ENCODE measurements at places on chromosomes 7 and 10. TPM values are rescaled to one million over a fixed set of nuclear protein-coding genes. Genes with fewer than 3 reads are reported as not detected.

FAM131B gene
- total RNA-seq: 0.05 TPM

- no peak for DNase-seq
Observed at GRCh38 chr7:113000316-113001020, 86.2 kb downstream of the GPR85 start.

DNA sequence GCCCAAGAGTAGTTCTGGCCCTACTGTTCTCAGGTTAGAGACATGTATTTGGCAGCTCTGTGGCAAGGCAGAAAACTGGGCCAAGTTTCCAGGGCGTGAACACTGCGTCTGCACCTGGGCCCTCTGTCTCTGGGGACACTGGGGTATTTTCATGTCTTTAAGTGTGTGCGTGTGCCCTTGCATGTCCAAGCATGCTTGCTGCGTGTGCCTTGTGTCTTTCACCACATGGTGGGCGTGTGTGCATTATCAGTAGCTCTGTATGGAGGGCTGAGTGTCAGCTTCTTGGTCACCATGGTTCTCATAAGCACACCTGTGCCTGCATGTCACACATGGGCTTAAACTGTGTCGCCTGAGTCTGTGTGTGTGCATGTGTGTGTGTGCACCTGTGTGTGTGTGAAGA, 69.3 kb downstream of the HIPK2 start:
- peak; percentile 58 for DNase-seq

GRCh38 chr10:70255329-70256299, 22.4 kb upstream of the PPA1 start:
- no peak for DNase-seq

DNA sequence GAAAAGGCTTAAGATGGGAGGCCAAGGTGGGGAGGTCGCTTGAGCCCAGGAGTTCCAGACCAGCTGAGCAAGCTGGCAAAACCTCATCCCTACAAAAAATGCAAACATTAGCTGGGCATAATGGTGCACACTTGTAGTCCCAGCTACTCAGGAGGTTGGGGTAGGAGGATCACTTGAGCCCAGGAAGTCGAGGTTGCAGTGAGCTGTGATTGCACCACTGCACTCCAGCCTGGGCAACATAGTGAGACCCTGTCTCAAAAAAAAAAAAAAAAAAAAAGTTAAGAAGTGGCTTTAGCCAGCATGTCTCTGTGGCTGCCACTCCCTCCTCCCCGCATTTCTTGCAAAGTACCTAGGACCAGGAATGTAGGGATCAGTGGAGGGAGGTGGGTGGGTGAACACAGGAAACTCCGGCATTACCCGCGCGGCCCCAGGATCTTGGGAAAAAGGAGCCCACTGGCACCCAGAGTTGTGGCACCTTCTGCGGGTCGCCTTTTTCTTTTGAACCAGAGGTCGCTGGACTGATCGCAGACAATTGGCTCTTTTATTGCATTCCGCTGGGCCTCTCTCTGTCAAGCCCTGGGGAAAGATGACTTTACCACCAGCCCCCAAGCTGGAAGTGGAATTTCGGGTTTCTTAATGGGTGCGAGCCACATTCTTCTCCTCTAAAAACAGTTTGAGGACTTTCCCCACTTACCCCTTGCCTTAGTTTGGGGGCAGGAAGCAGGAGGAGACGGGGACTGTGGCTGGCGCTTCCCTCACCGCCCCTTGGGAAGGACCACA, 3.5 kb downstream of the VGF start:
- no peak for DNase-seq

DNA sequence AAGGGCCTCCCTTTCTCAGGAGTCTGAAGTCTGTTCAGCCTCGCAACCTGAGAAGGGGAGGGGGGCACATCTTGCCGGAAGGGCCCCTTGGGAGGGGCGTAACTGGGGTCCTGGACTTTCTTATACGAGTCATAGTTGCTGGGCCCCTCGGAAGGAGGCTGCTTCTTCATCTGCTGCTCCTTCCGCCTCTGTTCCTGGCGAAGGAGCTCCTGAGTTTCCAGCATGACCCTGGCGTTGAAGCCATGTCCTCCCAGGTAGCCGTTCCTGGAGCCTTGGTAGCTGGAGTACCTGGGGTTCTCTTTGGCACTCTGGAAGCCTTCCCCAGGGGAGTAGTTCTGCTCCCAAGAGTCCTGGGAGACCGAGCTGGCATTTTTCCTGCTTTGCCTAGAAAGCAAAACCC, 703.9 kb downstream of the PARD3 start:
- no peak for DNase-seq

- no peak for DNase-seq
Observed at GRCh38 chr7:43110791-43111535, 1.5 kb upstream of the HECW1 start.

DNA sequence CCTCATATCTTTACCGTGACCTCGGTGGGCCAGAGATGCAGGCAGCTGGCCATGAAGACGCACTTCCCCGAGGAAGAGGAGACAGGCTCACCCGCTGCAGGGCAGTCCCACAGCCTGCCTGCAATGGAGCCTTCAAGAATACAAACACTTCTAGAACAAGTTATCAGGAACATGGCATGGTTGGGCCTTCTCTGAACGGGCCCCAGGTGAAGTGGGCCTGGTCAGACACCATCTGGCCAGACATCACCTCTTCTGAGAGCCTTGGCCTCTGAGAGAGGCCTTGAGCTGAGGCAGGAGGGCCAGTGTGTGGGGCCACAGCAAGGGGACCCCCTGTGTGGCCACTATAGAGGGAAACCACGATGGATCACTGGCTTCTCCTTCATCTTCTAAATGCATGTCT, 112.4 kb upstream of the GDF10 start:
- no peak for DNase-seq

DNA sequence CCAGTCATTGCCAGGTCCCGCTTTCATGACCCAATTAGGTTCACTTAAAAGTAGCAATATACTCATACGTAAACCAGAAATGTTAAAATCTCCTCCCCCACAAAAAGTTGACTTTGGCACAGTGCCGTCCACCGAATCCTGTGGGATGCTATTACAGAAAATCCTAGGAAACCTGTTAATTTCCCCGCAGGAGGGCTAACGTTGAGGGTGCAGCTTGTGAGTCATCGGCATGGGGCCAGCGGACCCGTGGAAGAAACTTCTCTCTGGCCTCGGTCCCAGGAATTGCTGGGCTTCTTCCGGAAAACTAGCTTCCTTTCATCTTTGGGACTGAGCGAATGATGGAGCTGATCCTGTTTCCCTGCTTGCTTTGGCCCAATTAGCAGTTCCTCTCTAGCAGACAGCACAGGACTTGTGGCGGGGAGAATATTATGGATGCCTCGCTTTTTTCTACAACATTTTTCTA, 13.5 kb downstream of the CRYGN start:
- DNase-seq: no peak

DNA sequence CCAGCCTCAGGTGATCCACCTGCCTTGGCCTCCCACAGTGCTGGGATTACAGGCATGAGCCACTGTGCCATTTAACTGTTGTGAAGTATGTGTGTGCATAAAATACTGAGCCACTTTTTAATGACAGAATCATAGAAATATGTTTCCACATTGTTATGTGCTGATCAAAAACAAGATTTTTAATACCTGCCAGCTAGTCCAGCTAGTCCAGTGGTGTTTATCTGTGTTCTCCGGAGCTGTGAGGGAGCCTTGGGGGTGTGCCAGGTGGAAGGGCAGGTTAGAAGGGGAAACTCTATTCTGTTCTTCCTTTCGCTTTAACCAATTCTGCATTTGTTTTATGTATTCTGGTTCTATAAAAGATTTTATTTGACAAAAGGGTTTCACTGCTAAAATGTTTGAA, 7.0 kb downstream of the FAM221A start:
- DNase-seq: no peak

WDR86 gene
- total RNA-seq: not detected

GRCh38 chr10:84668186-84668763, 339.9 kb downstream of the CCSER2 start:
- no peak for DNase-seq

DNA sequence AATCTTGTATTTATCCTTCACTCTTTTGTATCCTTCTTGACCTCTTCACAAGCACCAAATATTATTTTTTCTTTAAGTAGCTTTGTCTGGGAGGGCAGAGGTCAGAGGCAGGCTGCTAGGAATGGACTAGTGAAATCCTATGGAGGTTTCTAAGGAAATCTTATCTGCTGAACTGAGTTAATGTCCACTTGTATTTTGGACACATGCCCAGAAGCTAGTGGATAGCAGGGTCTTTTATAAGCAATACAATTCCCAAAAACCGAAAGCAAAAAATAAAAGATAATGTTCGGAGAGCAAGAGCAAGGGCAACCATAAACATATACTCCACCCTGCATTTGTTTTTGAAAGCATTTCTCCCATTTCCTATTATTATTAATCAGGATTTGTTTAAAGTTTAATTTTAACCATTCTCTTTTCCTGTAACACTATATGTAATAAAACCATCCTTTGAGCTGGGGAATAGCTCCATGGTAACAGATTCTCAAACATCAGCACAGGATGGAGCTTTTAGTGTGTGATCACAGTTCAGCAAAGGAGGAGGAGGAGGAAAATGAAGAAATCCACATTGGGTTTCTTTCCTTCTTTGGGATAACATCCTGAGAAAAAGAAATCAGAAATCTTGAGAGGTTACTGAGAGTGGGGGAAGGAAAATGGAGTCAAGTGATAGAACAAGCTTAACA, 328.2 kb upstream of the LRRN3 start:
- no peak for DNase-seq

GRCh38 chr7:137873524-137873923, 26.8 kb upstream of the DGKI start:
- DNase-seq: no peak

- no peak for DNase-seq
Observed at GRCh38 chr7:9719303-9719702, 1254.4 kb upstream of the PHF14 start.

DNA sequence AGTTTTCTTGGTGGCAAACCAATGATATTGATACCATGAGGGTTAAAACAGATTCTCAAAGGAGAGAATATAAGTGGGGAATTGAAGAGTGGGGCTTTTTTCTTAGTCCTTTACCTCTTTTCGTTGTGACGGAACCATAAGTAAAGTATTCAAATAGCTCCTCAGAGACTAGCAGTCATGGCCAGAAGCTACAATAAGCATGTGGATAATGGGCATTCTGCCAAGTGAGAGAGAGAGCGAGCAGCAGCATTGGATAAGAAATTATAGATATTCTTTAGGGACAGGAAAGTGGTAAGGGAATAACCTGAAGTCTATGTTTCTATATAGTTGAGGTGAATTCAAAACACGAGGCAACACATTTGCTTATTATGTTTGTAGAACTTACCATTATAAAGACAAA, 235.1 kb downstream of the SEMA3E start:
- DNase-seq: no peak

GRCh38 chr10:19825700-19826099, 9.5 kb downstream of the PLXDC2 start:
- DNase-seq: no peak

- no peak for DNase-seq
Observed at GRCh38 chr10:98316661-98317060, 48.7 kb upstream of the LOXL4 start.

DNA sequence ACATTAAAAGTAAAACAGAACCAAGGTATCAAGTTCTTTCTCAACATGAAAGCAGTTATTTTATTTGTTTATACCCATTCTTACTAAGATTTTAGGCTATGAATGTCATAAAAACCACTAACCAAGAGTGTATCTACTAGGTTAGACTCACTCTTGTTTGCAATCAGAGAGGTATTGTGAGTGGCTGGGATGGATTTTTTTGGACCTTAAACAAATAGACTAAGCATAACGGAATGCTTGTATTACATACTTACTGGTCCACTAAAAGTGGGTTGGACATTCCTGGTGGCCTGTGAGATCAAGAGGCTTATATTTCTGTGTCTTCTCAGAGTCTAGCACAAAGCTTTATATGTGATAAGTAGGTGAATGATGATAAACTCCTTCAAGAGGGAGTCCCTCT, 32.6 kb upstream of the CBLL1 start:
- no peak for DNase-seq

ACTR3C gene
- 3.5 TPM for total RNA-seq

CPXM2 gene
- 0.67 TPM for total RNA-seq

AMPH gene
- total RNA-seq: not detected

CREB5 gene
- total RNA-seq: 66.8 TPM

LMOD2 gene
- not detected for total RNA-seq

DNA sequence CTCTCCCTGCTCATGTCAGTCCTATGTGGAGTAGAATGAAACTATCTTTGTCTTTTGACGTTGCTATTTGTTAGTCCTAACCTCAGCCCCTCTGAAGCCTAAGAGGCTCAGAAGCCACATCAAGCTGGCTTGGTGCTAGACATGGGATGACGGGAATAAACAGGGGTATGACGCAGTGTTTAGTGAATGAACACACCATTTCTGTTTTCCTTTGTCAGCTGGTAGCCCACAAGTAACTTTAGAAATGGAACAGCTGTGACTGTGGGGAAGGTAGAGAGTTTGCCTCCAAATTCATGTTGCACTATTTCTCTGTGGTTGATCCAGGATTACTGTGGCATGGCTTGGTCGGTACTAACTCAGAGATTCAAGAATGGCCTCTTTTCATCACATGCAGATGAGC, 31.3 kb downstream of the COX15 start:
- DNase-seq: no peak

DNA sequence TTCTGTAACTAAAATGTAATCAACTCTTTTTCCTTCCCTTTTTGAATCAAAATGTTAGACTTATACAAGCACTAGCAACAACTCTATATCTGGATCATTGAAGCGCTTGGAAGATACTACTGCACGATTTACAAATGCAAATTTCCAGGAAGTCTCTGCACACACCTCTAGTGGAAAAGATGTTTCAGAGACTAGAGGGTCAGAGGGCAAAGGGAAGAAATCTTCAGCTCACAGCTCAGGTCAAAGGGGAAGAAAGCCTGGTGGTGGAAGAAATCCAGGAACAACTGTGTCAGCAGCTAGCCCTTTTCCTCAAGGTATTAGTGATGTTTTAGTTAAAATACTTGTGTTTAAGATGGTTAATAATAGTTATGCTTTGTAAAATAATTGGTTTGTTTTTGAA, 136.4 kb downstream of the MLLT10 start:
- no peak for DNase-seq

DNA sequence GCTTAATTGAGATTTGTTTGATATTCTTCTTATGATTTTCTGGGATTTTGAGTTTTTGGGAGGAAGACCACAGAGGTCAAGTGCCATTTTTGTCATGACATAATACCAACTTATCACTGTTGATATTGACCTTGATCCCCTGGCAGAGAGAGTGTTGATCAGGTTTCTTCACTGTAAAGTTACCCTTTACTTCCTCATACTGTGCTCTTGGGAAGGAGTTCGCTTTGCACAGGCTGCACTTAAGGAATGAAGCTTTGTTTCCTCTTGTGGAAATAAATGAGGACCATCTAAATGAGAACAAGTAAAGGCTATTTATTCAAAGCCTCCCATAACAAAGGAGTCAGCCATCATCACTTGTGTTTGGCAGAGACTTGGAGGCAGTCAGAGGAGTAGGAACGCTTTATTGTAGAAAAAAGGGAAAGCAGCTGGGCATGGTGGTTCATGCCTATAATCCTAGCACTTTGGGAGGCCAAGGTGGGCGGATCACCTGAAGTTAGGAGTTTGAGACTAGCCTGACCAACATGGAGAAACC, 16.1 kb downstream of the ST7 start:
- DNase-seq: no peak

GRCh38 chr10:100738055-100738827, 7.1 kb upstream of the PAX2 start:
- DNase-seq: no peak

GRCh38 chr7:67619175-67619574, 622.5 kb downstream of the TYW1 start:
- DNase-seq: no peak

PTPRN2 gene
- not detected for total RNA-seq

NEUROD6 gene
- total RNA-seq: not detected

Data from GM12878 (cell line).